Esophagus muscularis mucosa (tissue), 4 donors: ENCODE measurements at places on chromosomes 11 and 22. TPM values are rescaled to one million over a fixed set of nuclear protein-coding genes. Genes with fewer than 3 reads are reported as not detected.

DNA sequence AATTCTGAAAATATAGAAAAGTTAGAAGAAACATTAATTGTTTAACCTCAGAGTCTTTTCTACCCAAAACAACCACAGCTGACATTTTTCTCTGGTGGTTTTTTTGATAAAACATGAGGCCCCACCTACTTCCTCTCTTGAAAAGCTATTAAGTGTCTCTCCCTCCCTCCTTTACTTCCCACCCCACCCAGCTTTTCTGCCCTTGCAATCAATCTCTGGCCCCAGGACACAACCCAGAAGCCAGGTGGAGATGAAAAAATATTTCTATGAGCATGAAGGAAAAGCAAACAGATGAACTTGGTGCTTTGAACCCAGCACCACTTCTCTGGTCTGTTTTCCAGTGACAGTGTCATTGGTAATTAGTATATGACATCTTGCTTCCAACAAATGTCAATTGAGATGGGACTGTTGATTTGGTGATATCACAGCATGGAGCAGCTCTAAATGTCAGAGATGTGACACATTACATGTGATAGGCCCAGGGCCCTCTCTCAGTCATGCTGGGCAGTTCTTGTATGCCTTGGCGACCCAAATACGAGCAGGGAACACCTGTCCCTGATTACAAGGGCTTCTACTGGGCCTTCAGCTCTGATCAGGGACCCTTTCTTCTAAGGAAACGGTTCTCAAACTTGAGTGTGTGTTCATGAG lies 23.9 kb upstream of the TMPRSS13 start:
- DNase-seq: no peak

DNA sequence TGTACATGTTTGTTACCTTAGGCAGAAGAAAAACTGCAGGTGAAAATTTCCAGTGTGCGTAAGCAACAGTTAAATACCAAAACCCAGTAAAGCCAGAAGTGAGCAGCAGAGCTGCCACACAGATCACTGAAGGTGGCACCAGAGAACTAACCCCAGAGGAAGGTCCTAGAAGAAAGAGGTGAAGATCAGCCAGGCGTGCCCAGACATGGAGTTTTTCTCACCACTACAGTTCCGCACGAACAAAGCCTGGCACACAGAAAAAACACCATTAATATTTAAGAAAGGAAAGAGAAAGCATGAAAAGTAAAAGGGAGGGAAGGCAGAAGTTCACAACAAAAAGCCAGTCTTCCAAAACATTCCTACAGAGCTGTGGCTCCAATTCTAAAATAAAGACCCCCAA lies 60.7 kb downstream of the STK33 start:
- DNase-seq: no peak

DNA sequence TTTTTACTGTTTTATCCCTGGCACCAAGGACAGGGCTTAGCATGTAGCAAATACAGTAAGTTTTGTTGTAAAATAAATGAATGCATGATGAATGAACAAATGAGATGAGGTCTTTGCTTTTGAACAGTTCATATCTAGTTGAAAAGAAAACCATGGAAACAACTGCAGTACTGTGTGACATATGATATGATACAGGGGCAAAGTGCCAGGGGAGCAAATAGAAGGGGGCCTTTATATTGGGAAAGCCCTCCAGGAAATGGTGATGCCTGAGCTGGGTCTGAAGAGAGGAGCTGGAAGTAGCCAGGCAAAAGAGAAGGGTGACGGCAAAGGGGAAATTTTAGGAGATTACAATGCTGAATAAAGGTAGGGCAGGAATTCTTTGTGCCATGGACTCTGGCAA lies 63.8 kb upstream of the UCP3 start:
- no peak for DNase-seq

DNA sequence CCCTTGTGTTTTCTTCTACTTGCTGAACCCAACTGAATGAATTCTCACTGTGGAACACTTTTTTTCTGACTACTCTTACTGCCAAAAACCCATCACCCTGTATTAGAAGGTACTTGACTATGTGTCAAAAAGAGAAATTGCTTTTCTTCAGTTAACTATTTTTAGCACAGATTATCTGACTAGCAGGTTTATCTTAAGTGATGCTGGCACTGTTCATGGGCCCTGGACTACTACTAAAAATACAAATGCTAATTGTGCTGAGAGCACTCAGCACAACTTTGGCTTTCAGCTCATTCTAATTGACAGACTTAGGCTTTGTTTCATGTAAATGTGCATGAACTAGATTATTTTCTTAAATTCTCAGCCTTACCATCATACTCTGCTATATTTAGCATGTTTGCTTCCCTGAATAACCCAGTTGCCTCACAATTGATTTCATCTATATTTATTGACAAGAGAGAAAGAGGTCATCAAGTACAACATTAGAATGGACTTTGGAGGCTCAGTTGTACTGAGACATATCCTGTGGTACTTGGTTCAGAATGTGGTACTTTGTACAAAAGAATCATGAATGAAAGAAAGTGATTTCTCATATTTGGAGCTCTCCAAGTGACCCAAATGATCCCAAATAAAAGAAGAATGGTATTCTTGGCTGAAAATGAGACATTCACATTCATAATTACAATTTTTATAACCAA lies 478.3 kb downstream of the KCNA4 start:
- DNase-seq: no peak

- no peak for DNase-seq
Measured at GRCh38 chr11:103929170-103929903, 107.1 kb upstream of the DDI1 start.

DNA sequence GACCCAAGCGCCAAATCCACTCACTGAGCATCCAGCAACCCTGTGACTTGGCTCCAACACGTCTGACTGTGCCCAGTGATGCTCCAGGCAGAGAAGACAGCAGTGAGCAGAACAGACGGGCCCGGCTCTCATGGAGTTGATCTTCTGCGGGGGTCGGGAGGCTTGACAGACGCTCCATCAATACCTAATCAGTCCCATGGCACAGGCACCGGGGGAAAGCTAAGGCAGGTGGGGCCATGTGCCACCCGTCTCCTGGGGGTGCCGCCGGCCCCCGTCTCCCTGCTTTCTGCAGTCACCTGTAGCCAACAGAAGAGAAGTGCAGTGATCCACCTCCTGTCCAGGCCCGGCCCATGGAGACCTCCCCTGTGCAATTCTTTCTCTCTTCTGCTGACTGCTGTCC lies 47.5 kb downstream of the LINC01488 start:
- DNase-seq: no peak

DNA sequence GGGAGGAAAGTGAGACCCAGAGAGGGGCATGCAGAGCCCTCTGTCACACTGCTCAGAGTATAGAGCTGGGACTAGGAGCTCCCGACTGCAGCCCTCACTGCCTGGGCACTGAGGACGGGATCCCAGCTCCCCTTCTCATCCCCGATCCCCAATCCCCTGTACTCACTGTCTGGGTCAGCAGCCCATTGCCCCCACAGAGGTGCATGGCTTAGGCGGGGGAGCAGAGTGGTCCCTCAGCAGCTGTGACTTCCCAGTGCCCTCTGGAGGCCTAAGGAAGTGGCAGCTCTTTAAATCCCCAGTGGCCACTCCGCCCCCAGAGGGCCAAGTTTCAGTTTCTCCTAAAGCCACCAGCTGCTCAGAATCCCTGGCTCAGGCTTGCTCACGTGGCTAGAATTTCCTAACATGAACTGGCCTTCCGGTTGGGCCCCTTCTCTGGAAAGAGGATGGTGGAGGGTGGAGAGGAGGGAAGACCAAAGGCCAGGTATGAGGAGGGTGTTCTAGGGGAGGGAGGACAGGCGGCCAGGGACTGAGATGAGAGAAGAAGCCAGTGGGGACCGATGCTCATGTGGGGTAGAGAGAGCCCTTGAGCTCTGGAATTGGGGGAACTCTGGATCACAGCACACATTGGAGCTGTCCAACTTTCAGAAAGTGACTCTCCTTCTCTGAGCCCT lies at the start of gene BATF2:
TSS of gene BATF2 (minus strand) at position 262 of the 671 bp plus-strand sequence. CDS start at position 205, 57 bp downstream.
- peak; percentile 96 for DNase-seq

DNA sequence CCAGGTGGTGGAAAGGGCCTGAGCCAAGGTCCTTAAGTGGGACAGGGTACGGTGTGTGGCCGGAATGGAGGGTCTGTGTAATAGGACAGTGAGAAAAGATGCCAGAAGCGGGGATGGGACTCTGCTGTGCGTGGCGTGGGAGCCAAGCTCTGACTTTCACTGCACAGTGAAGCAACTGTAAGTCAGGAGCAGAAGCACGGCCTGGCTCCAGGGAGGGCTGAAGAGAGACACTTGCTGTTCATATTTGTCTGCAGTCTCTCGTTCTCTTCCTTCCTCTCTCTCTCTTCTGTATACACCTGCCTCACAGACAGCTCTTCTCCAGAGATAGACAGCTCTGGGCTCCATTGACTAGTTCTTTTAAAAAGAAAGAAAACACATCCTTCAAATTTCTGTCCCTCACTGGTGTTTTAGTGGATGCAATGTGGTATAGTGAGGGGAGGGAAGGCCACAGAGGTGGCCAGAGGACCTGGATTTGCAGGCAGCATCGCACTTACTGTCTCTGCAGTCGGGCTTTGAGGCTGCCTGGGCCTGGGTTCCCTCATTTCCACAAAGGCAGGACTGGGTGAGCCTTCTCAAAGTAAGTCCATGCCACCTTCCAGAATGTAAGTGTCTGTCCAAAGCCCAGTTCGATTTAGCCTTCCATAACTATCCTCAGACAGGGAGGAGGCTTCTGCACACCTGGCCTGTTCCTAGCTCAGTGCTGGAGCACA lies 2.1 kb downstream of the IL17RA start:
- no peak for DNase-seq

TTLL1 gene
- 2.8 TPM for total RNA-seq

MARK2 gene
- total RNA-seq: 34.2 TPM

HBB gene
- total RNA-seq: 2,785 TPM

PATE4 gene
- not detected for total RNA-seq

ALKBH3 gene
- 17.4 TPM for total RNA-seq

MICALL1 gene
- 72.7 TPM for total RNA-seq

PVALB gene
- not detected for total RNA-seq
